BJ (cell line): ENCODE measurements at places on chromosomes 1 and 21.

GRCh38 chr1:53652441-53653199 lies 86.3 kb downstream of the GLIS1 start:
- no peak for DNase-seq

- DNase-seq: no peak
Measured at GRCh38 chr21:45997205-45997494, 15.6 kb downstream of the COL6A1 start.

DNA sequence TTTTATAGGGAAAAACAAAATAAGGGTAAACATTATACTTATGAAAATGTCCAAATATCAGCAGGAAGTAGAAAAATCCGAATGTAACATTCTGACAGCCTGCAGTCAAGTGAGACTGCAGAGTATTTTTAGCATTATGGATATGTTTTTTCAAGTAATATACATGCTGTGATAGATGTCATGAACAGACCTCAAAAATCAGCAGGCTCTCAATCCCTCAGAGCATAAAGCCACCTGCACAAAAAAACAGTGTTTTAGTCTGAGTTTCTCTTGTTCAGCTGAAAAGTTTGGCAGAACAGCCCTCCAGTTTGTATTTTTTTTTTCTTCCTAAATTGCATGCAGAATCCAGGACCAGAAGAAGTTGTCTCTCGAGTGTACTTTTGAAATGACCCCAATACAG lies 219.1 kb upstream of the FMN2 start:
- no peak for DNase-seq

- DNase-seq: peak; percentile 7
Measured at GRCh38 chr1:171484760-171485374, 463 bp upstream of the PRRC2C start.

- no peak for DNase-seq
Measured at GRCh38 chr1:59238993-59239392, 57.9 kb upstream of the FGGY start.

GRCh38 chr1:50989694-50990093 lies 19.6 kb downstream of the CDKN2C start:
- DNase-seq: no peak

DNA sequence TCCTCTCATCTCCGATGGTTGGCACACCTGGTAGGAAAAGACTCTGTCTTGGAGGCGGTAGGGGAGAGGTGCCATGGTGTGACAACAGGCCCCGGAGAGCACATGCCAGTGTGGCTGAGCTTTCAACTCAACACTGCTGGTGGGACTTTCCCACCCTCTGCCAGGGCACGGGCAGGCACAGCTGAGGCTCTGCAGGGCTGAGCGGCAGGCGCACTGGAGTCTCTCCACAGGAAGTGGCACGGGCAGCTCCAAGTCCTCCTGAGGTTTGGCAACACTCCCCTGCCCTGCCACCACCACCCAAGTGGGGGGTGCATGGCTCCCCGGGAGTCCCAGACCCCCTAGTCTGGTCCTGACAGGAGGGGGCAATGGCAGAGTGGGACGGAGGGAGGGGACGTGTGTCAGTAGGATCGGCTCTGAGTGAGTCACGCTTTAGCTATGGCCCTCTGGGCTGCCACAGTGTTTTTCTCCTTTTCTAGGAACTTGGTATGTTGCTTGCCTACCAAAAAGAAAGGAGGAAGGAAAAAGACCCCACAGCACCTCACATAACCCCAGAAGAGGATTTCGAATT lies 27.3 kb upstream of the EVA1B start:
- DNase-seq: no peak

GRCh38 chr21:41630249-41630648 lies 122.3 kb upstream of the TMPRSS2 start:
- DNase-seq: peak; percentile 97

DNA sequence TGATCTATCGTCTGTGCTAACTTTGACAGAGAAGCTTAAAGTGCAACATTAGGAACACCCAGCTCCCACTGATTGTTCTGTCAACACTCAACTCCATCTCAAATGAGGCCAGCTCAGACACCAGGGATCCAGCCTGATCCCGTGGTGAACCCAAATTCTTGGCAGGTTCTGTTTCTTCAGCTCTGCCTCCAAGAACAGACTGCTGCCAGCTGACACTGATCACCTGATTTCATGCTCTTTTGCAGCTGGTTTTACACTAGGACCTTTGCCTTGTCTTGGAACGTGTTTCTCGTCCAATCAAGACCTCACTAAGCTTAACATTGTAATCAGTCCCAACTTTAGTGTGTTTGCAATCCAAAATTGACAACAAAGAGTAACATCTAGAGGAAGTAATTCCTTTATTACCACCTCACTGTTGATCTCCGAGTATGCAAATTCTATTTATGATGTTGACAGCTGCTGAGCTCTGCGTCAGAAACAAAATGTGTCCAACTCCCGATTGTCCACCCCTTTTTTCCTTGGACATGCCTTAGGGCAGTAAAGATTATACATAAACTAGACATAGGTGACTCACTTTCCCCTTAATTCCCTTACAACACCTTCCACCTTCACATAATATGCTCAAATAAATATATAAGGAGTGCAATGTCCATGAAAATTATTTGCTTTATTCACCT lies 1.6 kb upstream of the HYI start:
- no peak for DNase-seq

- DNase-seq: peak; percentile 83
Measured at GRCh38 chr1:244353551-244354091, 98.1 kb downstream of the ADSS2 start.

DNA sequence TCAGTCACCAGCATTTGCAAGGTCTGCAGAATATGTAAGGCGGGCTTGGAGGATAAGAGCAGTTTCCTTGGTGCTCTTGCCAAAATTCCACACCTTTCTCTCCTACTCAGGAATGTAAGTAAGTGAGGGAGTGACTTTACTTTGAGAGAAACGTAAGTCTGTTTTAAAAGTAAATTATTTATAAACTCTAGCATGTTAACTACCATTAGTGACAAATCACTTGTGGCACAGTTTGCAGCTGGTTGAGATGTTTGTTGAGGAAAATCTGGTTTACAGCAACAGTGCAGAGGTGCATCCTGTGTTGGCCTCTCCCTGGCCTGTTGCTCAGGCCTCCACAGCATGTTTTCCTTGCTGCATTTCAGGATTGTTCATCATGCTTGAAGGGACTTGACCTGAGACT lies 8.5 kb downstream of the CGN start:
- no peak for DNase-seq

DNA sequence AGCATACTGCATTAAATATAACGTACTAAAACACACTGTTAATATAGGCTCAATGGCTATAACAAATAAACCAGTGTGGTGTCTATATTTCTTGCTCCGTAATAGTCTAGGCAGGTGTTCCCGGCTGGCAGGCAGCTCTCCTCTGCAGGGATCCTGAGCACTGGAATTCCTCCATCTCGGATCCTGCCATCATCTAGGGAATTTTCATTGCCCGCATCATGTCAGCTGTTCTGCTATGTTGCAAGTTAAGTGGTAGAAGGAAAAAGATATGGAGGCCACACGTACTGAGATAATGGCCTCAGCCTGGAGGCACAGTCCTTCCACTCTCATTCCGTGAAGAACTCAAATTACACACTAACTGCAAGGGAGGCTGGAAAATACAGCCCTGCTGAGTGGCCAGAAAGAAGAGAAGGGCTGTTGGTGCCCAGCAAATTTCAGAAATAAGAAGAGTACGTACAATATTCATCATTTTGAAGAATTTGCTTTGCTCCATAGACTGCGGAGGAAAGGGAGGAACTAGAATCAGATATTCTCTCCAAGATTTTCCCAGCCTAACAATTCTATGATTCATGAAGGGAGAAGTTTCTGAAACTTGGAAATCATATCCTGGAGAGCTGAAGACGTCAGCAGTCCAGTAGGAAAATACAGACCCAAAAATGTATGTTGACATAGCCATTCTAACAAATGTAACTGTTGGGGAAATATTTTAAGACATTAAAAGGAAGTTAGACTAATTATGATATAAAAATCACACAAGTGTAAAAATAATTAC lies 263.3 kb downstream of the MRPL39 start:
- DNase-seq: no peak

DNA sequence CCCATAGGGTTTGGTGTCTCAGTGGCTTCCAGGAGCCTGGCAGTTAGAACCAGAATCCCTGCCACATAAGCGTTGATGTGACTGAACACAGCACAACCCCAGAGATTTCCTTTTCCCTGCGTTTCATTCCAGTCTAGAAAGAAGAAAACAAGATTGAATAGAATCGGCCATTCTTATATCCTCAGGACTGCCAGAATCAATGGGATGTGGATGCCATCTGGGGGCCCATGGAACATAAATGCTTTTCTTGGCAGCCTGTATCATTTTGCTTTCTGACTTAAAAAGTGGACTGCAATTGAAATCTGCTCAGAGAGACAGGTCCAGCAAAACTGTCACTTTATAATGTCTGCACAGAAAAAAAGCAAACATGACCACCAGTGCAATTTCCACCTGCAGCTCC lies 80.3 kb downstream of the DISC1 start:
- no peak for DNase-seq

GRCh38 chr1:172970186-172970585 lies 80.6 kb downstream of the TNFSF18 start:
- no peak for DNase-seq

DNA sequence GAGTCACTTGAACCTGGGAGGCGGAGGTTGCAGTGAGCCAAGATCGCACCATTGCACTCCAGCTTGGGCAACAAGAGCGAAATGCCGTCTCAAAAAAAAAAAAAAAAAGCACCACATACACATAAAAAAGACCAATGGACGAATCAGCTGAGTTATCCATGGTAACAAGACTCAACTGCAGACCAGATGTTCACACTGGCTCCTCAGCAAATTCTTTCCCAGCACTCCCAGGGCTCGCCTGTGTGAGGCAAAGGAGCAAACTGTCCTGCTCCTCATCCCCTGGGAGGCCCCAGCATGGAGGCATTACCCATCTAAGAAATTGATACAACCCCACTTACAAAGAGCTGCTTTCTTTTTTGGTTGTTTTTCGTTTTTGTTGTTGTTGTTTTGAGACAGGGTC lies 3.1 kb downstream of the TMEM234 start:
- peak; percentile 54 for DNase-seq

DNA sequence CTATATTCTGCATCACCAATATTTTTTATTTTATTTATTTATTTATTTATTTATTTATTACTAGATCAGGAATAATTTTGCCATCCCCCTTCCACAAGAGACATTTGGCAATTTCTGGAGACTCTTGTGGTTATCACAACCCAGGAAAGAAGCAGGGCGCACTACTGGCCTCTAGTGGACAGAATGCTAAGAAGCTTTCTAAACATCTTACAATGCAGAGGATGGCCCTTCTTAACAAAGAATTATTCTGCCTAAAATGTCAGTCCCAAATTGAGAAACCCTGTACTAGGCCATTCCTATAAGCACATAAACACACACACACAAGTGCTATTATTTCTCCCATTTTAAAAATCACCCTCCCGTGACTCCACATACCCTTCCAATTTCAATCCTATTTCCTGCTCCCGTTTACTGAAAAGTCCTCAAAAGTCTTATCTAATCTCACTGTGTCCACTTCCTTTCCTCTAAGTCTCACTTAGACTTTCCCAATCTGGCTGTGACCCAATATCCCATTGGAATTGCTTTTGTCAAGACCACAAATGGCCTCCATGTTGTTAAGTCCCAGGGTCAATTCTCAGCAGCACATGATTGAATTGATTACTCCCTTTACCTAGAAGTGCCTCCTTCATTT lies 43.7 kb upstream of the RNF11 start:
- DNase-seq: peak; percentile 20

DNA sequence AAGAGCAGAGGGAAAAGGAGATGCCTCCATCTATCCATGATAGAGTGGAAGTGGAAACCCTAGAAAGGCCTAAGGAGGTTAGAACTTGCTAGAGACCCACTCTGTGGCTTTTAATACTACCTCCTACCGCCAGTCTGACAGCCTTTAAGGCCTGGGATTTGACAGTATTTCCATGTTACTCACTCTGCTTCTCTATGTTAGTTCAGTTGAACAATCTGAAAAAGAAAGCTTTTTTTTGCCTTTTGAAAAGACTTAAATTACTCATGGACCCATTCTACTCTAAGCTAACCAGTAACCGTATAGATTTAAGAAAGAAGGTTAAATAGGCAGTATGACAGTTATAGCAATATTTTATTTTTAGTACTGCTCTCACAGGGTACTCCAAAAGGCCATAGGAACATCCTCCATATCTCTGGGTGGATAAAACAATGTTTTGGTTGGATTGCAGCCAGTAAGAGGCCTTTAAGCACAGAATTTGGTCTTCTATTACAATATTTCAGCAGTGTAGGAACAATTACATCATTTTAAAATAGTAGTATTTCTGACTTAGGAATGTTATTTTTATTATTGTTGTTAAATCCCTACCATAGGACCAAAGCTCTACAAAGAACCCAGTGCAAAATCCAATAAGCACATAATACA lies 15.9 kb upstream of the GPR25 start:
- DNase-seq: peak; percentile 4

DNA sequence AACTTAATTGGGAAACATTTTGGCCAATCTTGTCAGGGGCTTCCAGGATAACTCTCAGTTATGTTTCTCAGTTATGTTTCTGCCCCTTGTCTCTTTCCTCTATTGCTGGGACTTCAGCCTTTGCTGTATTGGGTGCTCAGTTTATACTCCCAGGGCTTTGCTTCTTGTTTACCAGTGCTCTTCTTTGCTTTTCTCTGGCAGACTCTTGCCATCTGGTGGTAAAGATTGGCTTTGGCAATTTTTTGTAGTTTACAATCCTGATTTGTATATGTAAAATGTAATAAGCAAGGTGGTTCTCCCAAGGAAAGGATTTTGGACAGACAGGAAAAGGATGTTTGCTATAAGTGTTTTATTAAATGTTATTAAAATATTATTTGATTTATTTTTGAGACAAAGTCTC lies 37.9 kb downstream of the FABP3 start:
- DNase-seq: peak; percentile 8

GRCh38 chr1:228212966-228213844 lies 5.4 kb downstream of the OBSCN start:
- DNase-seq: no peak

GRCh38 chr1:234605983-234606783 lies 3.8 kb downstream of the IRF2BP2 start:
- no peak for DNase-seq

DNA sequence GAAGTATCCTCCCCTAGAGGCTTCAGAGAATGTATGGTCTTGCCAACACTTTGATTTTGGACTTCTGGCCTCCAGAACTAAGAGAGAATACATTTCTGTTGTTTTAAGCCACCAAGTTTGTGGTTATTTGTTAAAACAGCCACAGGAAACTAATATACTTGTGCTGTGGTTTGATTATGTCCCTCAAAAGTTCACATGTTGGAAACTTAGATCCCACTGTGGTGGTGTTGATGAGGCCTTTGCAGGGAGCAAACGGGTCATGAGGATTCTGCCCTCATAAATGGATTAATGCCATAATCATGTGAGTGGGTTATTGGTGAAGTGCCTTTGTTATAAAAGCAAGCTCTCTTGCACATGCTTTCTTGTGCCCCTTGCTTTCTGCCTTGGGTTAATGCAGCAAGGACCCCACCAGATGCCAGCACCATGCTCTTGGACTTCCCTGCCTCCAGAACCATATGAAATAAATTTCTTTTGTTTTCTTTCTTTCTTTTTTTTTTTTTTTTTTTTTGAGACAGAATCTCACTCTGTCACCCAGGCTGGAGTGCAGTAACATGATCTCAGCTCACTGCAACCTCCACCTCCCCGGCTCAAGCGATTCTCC lies 157.3 kb downstream of the CLIC6 start:
- DNase-seq: no peak
